ENCODE measurements at places on chromosomes 11 and 22.
A peak's percentile ranks its signal among the peaks of the same experiment; 100 is the strongest.

GRCh38 chr11:11976481-11977127 lies 31.8 kb downstream of the DKK3 start:
- DNase-seq, result no peak

DNA sequence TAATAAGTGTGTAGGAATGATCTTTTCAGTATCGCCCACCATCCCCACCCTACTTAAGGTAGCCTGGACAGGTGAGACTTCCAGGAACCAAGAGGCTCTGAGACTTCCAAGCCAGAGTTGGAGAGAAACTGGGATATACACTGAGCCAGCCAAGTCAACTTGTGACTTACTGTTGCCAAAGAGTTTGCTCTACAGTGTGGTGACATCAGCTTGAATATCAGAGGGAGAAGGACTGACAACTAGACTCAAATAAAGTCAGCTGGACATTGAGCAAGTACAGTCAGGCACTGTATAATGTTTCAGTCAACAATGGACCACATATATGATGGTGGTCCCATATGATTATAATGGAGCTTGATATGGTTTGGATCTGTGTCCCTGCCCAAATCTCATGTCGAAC lies 1.2 kb upstream of the MMP10 start:
- DNase-seq, result no peak

- no peak for DNase-seq
These were observed 171.7 kb downstream of the DBX1 start for GRCh38 chr11:19988598-19988997.

DNA sequence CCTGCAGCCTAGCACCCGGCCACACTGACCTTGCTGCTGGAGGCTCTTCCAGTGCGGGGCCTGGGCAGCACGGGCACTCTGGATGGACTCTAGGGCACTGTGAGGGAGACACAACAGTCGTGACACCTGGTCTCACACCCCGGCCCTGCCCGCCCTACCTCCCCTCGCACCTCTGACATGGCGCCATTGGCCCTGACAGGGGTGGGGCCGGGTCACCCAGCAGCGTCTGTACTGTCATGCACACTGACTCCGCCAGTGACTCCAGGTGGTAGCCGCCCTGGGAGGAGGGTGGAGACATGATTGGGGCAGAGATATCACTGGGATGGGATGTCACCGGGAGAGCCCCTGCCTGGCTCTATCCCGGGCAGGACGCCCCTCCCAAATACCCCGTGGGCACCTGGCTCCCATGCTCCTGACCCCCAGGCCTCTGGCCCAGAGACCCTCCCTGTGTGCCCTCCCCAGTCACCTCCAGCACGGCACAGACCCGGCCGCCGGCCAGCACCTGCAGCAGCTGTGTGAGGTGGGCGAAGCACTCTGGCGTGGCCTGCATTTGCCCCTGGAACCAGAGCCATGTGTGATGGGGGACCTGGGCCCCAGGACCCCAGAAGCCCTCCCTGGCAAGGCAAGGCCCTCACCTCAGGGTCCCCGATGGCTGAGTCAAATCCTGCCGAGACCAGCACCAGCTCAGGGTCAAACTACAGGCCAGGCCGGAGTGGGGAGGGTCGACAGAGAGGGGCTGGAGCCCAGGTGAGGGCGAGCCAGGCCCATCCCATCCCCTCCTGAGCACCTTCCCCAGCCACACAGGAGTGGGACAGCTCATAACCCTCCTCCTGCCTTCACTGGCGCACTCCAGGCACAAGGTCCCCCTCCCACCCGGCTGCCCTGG lies 2.6 kb downstream of the HDAC10 start:
- no peak for DNase-seq

- DNase-seq, result no peak
These were observed 7.2 kb downstream of the CRELD2 start for GRCh38 chr22:49925525-49926128.

DNA sequence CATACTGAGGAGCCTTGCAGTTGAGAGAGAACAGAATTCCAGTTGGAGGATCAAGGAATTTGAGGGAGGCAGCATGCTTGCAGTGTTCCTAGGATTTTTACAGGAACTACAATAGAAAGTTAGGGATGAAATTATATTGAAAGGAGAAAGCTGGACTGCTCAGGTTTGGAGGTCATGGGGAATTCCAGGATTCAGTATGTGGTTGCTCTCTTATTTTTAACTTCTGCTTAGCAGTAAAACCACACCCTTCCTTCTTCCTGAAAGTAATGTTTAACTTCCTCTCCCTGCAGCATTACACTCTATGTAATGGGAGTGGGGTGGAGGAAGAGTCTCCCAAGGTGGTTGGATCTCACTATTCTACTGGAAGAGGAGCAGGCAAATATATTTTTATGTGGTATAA lies 31.3 kb downstream of the CTNND1 start:
- DNase-seq, result no peak

GRCh38 chr11:35944503-35945136 lies 758 bp downstream of the LDLRAD3 start:
- DNase-seq, result peak; percentile 46

DNA sequence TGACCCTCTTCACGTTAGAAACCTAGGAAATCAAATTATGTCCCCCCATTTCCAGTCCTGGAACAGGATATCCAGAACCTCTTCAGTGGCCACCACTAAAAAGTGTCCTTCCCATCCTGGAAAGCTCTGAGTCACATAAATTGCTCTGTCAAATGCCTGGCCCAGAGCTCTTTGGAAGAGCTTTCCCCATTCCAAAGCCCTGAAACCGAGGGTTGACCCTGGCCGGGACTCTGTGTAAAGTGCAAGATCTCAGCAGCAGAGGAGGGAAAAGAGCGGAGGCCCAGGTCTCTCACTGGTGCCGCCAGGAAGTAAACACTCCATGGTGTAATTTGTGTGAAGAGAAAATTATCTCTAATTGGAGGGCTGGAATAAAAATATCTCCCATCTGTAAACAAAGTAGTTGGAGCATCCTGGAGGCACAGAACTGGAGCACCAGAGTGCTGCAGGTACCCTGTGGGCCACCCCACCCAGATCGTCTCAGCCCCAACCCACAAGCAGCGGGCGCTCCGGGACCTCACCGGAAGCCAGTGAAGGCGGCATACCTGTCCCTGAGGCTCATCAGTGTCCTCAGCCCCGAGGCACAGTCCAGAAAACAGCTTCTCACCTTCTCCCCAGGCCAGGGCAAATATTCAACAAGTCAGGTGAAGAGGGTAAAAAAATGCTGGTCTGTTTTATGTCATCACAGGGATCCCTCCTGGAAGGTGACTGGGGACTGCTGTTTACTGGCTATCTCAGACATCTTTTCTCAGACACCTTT lies 4.7 kb upstream of the JAM3 start:
- DNase-seq, result no peak

- no peak for DNase-seq
These were observed 27.6 kb upstream of the PPFIA1 start for GRCh38 chr11:70242885-70243284.

- DNase-seq, result no peak
These were observed 52.4 kb downstream of the CD82 start for GRCh38 chr11:44617671-44618461.

- DNase-seq, result no peak
These were observed 16.2 kb upstream of the PVALB start for GRCh38 chr22:36833073-36833472.

DNA sequence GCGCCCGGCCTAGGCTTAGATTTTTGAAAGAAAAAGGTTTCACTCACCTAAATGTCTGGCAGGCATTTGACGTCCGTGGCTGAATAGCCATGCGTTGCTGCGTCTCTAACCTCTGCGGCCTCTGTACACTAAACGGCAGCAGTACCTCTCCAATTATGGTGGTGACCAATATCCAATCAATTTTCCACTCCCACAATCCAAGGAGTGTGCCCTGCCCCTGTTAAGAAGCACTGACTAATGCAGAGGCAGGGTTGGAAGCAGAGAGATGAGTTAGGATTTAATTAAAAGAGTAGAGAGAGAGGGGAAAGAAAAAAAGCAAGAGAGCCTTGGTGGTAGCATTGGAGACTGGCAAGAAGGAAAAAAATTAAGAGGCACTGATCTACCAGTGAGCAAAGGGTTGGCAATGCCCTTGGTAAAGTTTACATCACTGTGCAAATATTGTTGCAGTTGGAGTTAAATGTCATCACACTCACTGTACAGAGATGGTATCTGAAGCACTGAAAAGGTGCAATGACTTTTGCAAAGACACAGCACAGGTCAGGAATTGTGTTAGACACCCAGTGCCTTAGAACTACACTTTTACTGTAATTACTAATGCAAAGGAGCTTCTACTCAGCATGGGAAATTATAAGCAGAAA lies 526.7 kb downstream of the NTM start:
- no peak for DNase-seq

DNA sequence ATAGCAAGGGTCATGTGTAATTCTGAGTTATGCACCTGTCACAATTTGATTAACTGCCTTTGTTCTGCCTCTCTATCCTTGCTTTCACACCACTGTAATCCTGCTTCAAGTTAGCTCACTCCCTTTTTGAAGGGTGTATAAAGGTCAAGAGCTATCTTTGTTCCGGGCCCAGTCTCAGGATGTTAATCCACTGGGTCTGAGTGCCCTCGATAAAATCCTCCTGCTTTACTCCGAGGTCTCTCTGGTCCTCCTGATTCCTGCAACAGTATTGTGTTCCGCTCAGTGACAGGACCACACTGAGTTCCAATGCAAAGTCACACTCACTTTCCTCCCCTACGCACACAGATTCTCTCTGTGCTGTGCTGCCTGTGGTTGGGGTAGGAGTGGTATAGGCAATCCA lies 186.5 kb downstream of the DYNC2H1 start:
- peak; percentile 11 for DNase-seq

GRCh38 chr11:127149410-127149809 lies 148.8 kb upstream of the KIRREL3 start:
- no peak for DNase-seq

- DNase-seq, result peak; percentile 82
These were observed 7.3 kb downstream of the USP47 start for GRCh38 chr11:11848891-11849746.

DNA sequence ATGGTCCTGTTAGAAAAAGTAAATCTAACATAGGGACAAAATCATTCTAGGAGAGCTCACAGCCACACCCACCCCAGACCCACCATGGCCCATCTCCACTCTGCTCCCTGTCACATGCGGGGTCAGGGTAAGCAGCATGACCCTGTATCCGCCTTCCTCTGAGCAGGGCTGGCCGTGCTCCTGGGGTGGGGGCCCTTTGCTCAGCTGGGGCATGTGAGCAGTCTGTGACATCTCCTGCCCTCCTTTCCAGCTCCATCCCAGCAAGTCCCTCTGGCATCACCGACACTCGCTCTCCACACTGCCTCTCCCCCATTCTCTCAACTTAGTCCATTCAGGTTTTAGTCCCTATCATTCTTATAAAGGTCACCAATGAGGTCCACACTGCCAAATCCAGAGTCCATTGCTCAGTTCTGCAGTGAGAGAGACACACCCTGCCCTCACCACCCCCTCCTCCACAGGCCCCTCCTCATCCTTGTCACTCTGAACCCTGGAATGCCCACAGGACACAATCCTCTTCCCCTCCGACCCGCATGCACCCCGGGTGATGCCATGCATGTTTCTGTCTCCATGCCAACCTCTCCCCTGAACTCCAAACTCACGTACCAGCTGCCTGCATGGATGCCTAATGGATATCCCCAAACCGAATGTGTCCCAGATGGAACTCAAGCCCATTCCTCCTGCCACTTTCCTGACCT lies 65.1 kb upstream of the PITPNB start:
- DNase-seq, result no peak

DNA sequence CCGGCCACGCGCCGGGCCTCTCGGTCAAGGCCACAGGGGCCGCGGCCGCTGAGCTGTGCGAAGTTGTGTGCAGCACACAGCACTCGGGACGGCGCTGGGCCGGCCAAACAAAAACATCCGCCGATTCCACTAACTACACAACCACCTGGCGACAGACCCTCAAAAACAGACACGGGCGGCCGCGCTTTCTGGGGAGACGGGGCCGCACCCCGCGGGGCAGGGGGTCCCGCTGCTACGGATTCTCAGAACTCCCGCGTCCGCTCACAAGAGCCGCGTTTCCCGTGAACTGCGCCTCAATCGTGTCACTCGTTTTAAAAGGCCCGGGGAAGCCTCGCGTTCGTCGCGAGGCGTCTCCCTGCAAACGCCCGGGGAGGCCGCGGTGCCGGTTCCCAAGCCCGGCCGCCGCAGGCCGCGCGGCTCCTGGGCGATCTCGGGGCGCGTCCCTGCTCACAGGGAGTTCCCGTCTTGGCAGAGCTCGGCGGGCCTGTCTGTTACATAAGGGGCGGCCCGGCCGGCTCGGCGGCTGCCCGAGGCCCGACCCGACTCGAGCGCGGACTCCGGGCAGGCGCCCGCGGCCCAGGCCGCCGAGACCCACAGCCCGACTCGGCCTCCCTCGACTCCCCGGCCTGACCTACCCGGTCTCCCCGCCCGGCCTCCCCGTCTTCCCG lies 936 bp downstream of the BRD1 start:
- DNase-seq, result no peak

GRCh38 chr11:111444040-111444439 lies 65.0 kb upstream of the POU2AF1 start:
- DNase-seq, result no peak

DNA sequence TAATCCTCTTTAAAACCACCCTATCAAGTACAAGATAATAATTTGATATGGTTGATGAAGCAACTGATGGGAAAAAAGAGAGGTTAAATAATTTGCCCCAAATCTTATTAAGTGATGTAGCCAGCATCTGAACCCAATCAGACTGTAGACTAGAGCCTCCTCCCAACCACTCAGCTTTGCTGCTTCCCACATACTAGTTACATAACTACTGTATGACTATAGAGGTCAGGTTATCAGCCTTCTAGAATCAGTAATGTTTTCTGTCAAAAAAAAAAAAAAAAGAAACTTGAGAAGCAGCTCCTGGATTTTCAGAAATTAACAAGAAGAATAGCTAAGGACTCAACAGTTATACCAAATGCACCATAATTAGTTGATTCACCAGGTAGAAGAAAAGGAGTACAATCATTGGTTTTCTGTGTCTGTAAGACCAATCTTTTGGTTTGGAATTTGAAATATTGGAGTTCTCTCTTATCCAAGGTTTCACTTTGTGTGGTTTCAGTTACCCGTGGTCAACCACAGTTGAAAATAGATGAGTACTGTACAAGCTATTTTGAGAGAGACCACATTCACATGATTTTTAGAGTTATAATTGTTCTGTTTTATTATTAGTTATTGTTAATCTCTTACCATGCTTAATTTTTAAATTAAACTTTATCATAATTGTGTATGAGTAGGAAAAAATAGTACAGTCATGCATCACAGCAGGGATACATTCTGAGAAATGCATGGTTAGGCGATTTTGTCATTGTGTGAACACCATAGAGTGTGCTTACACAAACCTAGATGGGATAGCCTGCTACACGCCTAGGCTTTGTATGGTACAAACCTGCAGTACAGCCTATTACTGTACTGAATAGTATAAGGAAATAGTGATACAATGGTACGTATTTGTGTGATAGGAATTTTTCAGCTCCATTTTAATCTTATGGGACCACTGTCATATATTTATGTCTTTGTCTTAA lies 72.2 kb downstream of the PDHX start:
- no peak for DNase-seq

GRCh38 chr11:108733479-108734116 lies 68.7 kb downstream of the DDX10 start:
- DNase-seq, result peak; percentile 19

All from RKO (cell line).